Large intestine (tissue), 12 donors: ENCODE measurements at places on chromosomes 11 and 22. TPM values are rescaled to one million over a fixed set of nuclear protein-coding genes. Genes with fewer than 3 reads are reported as not detected.

GRCh38 chr11:126159719-126160344, 51.6 kb downstream of the RPUSD4 start:
- no peaks in the 10 kb centered on the region for H3K27me3 ChIP-seq
- no peak for DNase-seq
- peaks cover 68% of the 10 kb centered on the region for H3K4me1 ChIP-seq
- H3K36me3 ChIP-seq, result no peaks in the 10 kb centered on the region
- H3K4me3 ChIP-seq, result no peak overlapping the region

- H3K4me1 ChIP-seq, result no peaks in the 10 kb centered on the region
- H3K4me3 ChIP-seq, result no peak overlapping the region
- no peak for DNase-seq
- no peaks in the 10 kb centered on the region for H3K27me3 ChIP-seq
- no peaks in the 10 kb centered on the region for H3K36me3 ChIP-seq
Measured at GRCh38 chr11:133906746-133907145, 50.0 kb downstream of the IGSF9B start.

GRCh38 chr11:112719736-112720525, 241.3 kb upstream of the NCAM1 start:
- H3K27me3 ChIP-seq, result no peaks in the 10 kb centered on the region
- no peaks in the 10 kb centered on the region for H3K36me3 ChIP-seq
- no peak for DNase-seq
- H3K4me1 ChIP-seq, result no peaks in the 10 kb centered on the region
- no peak overlapping the region for H3K4me3 ChIP-seq

- no peaks in the 10 kb centered on the region for H3K36me3 ChIP-seq
- H3K4me3 ChIP-seq, result no peak overlapping the region
- DNase-seq, result no peak
Measured at GRCh38 chr11:116300232-116300631, 472.6 kb downstream of the BUD13 start.

DNA sequence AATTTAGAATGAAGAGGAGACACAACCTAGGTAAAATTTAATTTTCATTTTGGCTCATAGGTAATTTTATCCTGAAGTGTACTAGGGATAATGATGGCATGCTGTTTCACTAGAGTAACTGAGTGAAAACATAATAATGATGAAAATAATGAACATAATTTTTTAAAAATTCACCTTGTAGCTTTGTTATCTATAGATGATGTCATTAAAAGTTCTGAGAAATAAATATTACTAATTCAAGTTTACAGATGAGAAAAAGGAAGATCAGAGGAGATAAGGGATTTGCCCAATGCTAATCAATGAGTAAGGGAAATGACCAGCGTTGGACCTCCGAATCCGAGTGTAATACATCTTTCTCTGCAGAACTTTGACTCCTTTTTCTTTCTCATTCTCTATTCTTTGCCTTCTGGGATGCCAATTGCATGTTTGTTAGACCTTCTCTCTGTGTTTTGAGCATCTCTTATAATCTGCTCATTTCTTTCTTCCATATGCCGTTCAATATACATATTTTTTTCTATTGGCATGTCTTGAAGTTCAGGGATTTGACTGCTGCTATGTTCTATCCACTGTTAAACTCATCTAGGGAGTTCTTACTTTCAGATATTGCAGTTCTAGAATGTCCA, 186.5 kb downstream of the SNX19 start:
- H3K36me3 ChIP-seq, result no peaks in the 10 kb centered on the region
- no peak overlapping the region for H3K27ac ChIP-seq
- H3K27me3 ChIP-seq, result no peaks in the 10 kb centered on the region
- no peak overlapping the region for H3K4me3 ChIP-seq
- DNase-seq, result no peak

- H3K36me3 ChIP-seq, result no peaks in the 10 kb centered on the region
- H3K27ac ChIP-seq, result peak overlapping the region; percentile 51
- no peaks in the 10 kb centered on the region for H3K27me3 ChIP-seq
- H3K4me1 ChIP-seq, result peaks cover 11% of the 10 kb centered on the region
Measured at GRCh38 chr11:17405232-17406005, 17.0 kb upstream of the KCNJ11 start.

Gene CARD18
- not detected for polyA plus RNA-seq

Gene OR8D1
- polyA plus RNA-seq, result under 0.01 TPM

Gene TMPRSS5
- 0.75 TPM for polyA plus RNA-seq

Gene SHANK3
- 16.7 TPM for polyA plus RNA-seq

Gene RFPL2
- polyA plus RNA-seq, result 0.21 TPM

Gene LTBP3
- polyA plus RNA-seq, result 105 TPM

Gene PIWIL4
- polyA plus RNA-seq, result 16.0 TPM
